Stimulated activated naive CD8-positive, alpha-beta T cell treated with anti-CD3 and anti-CD28 coated beads, Interleukin-15, Interleukin-2, amounts not matched to agents 100 U/mL and 50 U/mL, for 24 hours (primary cell): ENCODE measurements at places on chromosomes 16 and 17.

GRCh38 chr16:29911676-29912010, 11.4 kb downstream of the ASPHD1 start:
- no peak for DNase-seq

GRCh38 chr16:75304521-75305363, 53.3 kb upstream of the BCAR1 start:
- no peak for DNase-seq

DNA sequence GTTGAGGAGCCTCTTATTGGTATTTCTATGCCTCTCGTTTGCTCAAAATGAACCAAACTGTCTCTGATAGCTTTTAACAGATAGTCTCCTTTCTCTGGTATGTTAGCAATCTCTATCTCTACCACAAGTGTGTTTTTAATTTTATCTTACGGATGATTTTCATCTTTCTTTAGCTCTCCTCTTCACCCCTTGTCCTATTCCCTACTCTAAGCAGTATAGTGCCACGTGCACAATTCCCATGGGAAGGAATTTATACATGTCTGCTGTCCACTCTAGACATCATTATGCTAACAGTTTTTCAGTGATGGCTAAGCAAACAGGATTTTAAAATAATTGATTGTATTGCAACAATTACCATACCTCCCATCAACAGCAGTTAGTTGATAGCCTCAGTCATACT, 177.3 kb downstream of the CYB561 start:
- DNase-seq, result no peak

DNA sequence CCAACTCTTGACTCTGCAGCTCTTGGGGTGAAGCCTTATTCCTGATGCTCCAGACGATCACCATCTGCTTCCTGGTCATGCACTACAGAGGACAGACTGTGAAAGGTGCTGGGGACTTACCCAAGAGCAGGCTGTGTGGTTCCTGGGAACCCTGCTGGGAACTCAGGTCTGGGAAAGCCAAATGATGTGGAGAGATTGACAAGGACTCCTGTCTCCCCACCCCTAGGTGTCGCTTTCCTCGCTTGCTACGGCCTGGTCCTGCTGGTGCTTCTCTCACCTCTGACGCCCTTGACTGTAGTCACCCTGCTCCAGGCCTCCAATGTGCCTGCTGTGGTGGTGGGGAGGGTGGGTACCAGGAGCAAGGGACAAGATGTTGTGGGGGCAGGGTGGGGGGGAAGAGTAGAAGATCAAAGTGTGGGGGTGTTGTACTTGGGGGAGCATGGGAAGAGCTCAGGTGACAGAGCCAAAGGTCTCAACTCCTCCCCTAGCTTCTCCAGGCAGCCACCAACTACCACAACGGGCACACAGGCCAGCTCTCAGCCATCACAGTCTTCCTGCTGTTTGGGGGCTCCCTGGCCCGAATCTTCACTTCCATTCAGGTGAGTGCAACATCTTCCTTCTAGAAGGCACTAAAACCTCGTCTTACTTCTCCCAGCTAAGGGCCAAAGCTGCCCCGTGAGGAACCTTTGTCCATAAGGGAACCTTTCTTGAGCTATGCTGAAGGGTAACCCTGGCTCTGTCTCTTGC, 3.0 kb downstream of the SOX15 start:
- no peak for DNase-seq

GRCh38 chr16:23909792-23910418, 74.1 kb downstream of the PRKCB start:
- DNase-seq, result no peak

- no peak for DNase-seq
Observed at GRCh38 chr16:47358816-47359215, 102.0 kb downstream of the ITFG1 start.

- no peak for DNase-seq
Observed at GRCh38 chr16:21169249-21169981, 10.9 kb downstream of the LDAF1 start.

DNA sequence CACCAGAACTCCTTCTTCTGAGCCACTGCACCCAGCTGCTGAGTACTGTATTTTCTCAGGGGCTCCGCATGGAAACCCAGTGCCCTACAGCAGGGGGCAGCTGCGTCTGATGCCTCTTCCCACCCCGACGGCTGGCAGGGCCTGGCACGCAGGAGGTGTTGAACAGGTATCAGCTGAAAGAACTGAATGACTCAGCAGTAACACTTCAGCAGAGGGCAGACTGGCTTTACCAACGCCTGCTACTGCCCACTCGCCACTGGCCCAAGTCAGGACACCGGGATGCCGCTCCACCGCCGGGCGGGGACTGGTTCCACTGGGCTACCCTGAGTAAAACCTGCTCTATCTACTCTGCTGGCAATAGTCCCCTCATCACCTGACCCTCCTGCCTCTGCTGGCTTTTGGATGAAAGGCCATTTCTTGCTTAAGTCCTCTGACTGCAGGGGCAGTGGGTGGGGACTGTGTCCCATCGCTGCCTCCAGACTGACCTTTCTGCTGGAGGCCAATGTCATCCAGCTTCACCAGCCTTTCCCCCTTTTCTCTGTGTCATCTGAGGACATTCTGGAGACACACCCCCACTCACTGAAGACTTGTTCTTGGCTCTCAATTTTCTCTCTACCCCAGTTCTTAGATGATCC, 100.4 kb upstream of the FA2H start:
- no peak for DNase-seq

GRCh38 chr16:48525201-48526057, 84.6 kb downstream of the N4BP1 start:
- no peak for DNase-seq

- DNase-seq, result no peak
Observed at GRCh38 chr16:68496689-68497088, 42.4 kb upstream of the ZFP90 start.
